ENCODE measurements at places on chromosomes 2 and 18. TPM values are rescaled to one million over a fixed set of nuclear protein-coding genes. Genes with fewer than 3 reads are reported as not detected.
A peak's percentile ranks its signal among the peaks of the same experiment; 100 is the strongest.

Gene FBXO15
- polyA plus RNA-seq, result 0.35 TPM

Gene ABHD1
- polyA plus RNA-seq, result 0.54 TPM

Gene UNC80
- 0.02 TPM for polyA plus RNA-seq

Gene KIF5C
- 0.06 TPM for polyA plus RNA-seq

DNA sequence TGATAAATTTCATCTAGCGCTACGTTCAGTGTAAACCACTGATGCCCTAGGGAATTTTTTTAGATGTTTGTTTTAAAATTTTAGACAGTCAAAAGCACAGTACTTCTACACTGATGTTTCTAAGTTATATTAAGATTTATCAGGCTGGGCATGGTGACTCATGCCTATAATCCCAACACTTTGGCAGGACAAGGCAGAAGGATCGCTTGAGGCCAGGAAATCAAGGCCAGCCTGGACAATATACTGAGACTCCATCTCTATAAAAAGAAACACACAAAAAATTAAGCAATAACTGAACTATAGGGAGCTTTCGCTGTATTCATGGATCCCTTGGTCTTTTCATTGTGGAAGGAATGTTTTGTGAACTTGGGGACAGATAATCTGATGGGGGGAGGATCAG, 50.6 kb upstream of the MAPRE2 start:
- no peak overlapping the region for H3K27ac ChIP-seq
- no peaks in the 10 kb centered on the region for H3K36me3 ChIP-seq
- H3K4me1 ChIP-seq, result no peaks in the 10 kb centered on the region
- H3K27me3 ChIP-seq, result no peaks in the 10 kb centered on the region

DNA sequence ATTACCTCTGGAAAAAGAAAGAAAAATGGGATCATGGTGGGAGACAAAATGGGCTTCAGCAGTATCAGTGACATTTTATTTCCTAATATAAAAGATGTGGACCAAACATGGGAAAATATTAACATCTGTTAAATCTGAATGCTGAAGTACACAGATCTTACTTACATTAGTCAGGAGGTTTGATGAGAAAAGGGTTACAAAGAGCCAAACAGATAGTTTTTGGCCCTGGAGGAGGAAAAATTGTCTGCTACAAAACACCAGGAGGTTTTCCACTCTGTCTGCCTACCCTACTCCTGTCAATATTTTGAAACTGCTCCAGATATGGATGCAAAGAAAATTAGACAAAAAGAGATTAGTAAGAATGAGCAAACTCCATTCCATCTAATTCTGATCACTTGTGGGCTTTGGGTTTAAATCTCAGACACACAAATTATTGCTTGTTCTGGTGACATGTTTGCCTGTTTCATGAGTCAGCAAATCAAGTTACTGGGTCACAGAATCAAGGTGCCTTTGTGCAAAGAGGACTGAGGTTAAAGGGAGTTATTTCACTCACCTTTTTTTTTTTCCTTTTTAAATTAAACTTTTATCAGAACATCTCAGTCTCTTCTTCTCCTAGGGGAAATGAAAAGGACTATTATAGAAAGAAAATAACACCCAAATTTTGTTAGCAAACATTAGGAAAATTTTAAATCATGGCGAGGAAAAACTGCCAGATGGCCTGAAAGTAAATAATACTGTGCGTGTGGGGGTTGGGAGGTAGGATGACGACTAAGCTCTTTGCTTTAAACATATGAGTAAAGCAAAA, 87.0 kb upstream of the SPATS2L start:
- no peak overlapping the region for H3K4me3 ChIP-seq
- H3K27me3 ChIP-seq, result no peaks in the 10 kb centered on the region
- H3K36me3 ChIP-seq, result no peaks in the 10 kb centered on the region
- no peak for DNase-seq
- peak overlapping the region; percentile 84 for H3K27ac ChIP-seq
- peaks cover 56% of the 10 kb centered on the region for H3K4me1 ChIP-seq

DNA sequence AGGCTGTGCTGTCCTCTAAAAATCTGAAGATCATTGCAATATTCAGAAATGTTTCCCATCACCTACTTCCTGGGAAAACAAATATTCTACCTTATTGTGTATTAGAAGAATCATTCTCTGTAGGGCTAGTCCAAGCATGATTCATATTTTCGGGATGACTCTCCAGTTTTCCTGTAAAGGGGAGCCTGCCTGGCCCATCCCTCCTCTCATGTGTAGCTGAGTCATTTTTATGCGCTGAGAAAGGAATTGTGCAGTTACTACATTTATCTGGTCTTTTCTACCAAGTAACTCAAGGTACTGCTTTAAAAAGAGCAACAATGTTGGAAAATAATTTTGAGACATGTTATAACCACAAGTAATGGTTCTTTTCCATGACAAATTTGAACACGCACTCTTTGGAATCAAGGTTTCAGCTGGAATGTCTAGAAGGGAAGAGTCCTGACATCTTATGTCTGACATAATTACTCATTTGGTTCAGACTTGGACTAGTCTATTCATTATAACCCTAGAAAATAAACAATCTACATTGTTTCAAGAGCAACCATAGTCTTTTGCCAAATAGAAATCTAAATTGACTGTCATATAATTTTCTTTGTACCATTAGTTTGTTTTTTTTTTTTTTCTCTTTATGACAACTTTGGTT, 6.6 kb downstream of the DSG3 start:
- H3K27ac ChIP-seq, result no peak overlapping the region
- no peaks in the 10 kb centered on the region for H3K27me3 ChIP-seq
- H3K4me3 ChIP-seq, result no peak overlapping the region
- DNase-seq, result no peak
- H3K36me3 ChIP-seq, result no peaks in the 10 kb centered on the region
- no peaks in the 10 kb centered on the region for H3K4me1 ChIP-seq

DNA sequence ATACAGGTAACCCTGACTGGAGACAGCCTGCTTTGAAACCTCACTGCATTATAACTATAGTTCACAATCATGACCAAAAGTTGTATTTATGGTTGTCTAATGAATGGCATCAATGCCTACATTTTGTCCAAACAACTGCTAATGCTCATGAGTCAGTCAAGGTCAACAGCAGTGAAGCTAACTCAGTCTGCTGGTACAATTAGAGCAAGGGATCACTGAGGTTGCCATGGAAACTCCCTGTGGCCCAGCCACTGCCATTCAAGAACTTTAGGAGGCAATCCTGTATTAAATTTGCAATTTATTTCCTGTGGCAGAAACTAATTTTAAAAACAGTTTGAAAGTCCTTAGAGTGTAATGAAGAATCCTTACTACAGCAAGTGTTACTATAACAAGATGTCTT, 185.1 kb upstream of the SMAD7 start:
- DNase-seq, result no peak
- H3K36me3 ChIP-seq, result no peaks in the 10 kb centered on the region
- no peaks in the 10 kb centered on the region for H3K27me3 ChIP-seq
- no peaks in the 10 kb centered on the region for H3K4me1 ChIP-seq

DNA sequence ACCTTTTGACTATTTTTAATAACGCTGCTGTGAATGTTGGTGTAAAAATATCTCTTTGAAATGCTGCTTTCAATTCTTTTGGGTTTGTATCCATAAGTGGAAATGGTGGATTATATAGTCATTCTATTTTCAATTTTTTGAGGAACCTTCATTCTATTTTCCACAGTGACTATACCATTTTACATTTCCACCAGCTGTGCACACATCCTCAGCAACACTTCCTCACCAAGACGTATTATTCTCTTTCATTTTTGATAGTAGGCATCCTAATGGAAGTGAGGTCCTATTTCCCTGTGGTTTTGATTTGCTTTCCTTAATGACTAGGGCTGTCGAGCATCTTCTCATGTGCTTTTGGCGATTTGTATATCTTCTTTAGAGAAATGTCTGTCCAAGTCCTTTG, 14.8 kb downstream of the CASP10 start:
- H3K4me3 ChIP-seq, result no peak overlapping the region
- no peak for DNase-seq
- no peak overlapping the region for H3K27ac ChIP-seq
- peaks cover 4% of the 10 kb centered on the region for H3K36me3 ChIP-seq
- H3K4me1 ChIP-seq, result no peaks in the 10 kb centered on the region

Gene TXNDC9
- polyA plus RNA-seq, result 17.6 TPM

DNA sequence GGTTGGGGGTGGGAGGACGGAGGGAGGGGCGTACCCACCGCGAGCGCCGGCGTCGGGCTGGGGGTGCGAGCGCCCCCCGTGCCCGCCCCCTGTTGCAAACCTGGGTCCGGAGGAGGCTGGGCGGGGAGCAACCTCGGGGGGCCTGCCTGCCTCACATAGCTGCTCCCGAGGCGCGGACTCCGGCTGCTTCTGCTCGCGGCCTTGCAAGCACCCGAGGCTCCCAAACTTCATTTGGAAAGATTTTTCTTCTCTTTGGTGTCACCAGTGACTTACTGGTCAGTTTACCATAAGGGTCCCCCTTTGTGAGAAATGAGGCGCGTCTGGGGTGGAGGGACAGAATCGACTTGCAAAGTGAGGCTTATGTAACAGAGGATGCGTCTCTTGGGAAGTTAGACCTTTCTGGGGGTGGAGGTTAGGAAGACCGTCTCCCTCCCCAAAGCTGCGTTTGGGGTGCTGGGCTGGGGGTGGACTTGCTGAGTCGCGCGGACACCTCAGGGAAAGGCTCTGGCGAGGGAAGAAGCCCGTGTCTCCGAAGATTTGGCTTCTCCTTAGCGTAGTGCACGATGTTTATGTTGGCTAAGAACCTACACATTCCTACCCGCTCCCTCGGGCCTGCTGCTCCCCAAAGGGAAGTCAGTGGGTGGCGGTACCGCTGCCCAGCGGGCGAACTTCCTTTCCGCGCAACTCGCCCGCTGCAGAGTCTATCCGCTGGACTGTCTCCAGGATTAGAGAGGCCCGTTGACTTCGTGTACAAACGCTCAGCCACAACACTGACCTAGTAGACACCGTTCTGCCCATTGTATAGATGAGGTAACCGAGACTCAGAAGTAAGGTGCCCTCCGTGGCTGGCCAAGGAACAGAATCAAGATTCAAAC, 559 bp downstream of the TMEM37 start:
- peak overlapping the region; percentile 76 for H3K27ac ChIP-seq
- no peaks in the 10 kb centered on the region for H3K27me3 ChIP-seq
- peak overlapping the region; percentile 89 for H3K4me3 ChIP-seq
- H3K36me3 ChIP-seq, result peaks cover 5% of the 10 kb centered on the region

GRCh38 chr2:239674101-239674980, 273.5 kb upstream of the HDAC4 start:
- no peaks in the 10 kb centered on the region for H3K4me1 ChIP-seq
- H3K4me3 ChIP-seq, result no peak overlapping the region
- H3K27me3 ChIP-seq, result no peaks in the 10 kb centered on the region

DNA sequence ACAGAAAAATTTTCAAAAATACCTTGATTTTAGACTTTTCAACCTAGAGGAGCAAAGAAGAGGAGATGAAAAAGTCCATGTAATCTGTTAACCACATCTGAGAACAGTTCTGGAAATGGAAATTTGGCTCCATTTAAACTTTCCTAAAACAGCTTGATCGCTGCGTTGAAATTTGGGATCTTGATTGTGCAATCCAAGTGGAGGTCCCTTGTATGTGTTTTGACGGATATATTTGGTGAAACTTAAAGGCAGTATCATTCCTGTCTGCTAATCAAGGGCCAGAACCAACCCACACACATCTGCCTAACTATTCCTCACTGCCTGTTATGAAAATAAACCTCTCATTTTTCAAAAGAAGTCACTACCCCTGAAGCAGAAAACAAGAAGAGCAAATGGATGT, 46.6 kb downstream of the SPATS2L start:
- H3K36me3 ChIP-seq, result no peaks in the 10 kb centered on the region
- no peak for DNase-seq
- H3K27ac ChIP-seq, result no peak overlapping the region
- H3K4me3 ChIP-seq, result no peak overlapping the region
- no peaks in the 10 kb centered on the region for H3K27me3 ChIP-seq
- H3K4me1 ChIP-seq, result peaks cover 12% of the 10 kb centered on the region

- H3K27ac ChIP-seq, result no peak overlapping the region
- H3K4me1 ChIP-seq, result no peaks in the 10 kb centered on the region
- DNase-seq, result no peak
- no peak overlapping the region for H3K4me3 ChIP-seq
- H3K36me3 ChIP-seq, result no peaks in the 10 kb centered on the region
Measured at GRCh38 chr18:27942706-27943105, 234.2 kb downstream of the CDH2 start.

Gene HAUS1
- 5.6 TPM for polyA plus RNA-seq

Gene LCT
- not detected for polyA plus RNA-seq

- no peak overlapping the region for H3K27ac ChIP-seq
- no peak overlapping the region for H3K4me3 ChIP-seq
Measured at GRCh38 chr2:100980046-100980445, 22.0 kb upstream of the RPL31 start.

GRCh38 chr2:173195100-173195499, 119.5 kb downstream of the MAP3K20 start:
- no peaks in the 10 kb centered on the region for H3K4me1 ChIP-seq
- DNase-seq, result no peak
- no peak overlapping the region for H3K4me3 ChIP-seq
- no peak overlapping the region for H3K27ac ChIP-seq
- H3K27me3 ChIP-seq, result no peaks in the 10 kb centered on the region

- no peaks in the 10 kb centered on the region for H3K27me3 ChIP-seq
- no peaks in the 10 kb centered on the region for H3K36me3 ChIP-seq
- no peak overlapping the region for H3K4me3 ChIP-seq
- no peak overlapping the region for H3K27ac ChIP-seq
Measured at GRCh38 chr2:190465060-190465459, 56.9 kb downstream of the MFSD6 start.

DNA sequence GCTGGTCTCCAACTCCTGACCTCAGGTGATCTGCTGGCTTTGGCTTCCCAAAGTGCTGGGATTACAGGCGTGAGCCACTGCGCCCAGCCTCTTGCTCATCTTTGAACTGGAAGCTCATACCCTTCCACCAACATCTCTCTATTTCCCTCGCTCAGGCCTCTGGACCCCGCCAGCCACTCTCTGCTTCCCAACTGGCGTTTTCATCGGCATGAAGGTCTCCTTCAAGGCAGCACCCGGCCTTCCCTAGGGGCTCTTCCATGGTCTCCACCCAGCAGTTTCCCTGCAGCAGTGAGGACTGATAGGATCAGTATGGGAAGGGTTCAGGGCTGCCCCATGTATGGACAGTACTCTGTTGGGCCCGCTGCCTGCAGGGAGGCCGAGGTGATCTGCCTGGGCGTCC, 65.8 kb upstream of the HS6ST1 start:
- no peaks in the 10 kb centered on the region for H3K27me3 ChIP-seq
- H3K36me3 ChIP-seq, result no peaks in the 10 kb centered on the region
- H3K4me1 ChIP-seq, result no peaks in the 10 kb centered on the region
- no peak overlapping the region for H3K27ac ChIP-seq
- no peak for DNase-seq
- no peak overlapping the region for H3K4me3 ChIP-seq

Gene RAB6C
- polyA plus RNA-seq, result 0.02 TPM

- H3K4me3 ChIP-seq, result no peak overlapping the region
- no peaks in the 10 kb centered on the region for H3K4me1 ChIP-seq
- H3K27me3 ChIP-seq, result no peaks in the 10 kb centered on the region
- no peak for DNase-seq
- H3K27ac ChIP-seq, result no peak overlapping the region
- H3K36me3 ChIP-seq, result peaks cover 2% of the 10 kb centered on the region
Measured at GRCh38 chr2:70144443-70145143, 46.2 kb downstream of the C2orf42 start.

DNA sequence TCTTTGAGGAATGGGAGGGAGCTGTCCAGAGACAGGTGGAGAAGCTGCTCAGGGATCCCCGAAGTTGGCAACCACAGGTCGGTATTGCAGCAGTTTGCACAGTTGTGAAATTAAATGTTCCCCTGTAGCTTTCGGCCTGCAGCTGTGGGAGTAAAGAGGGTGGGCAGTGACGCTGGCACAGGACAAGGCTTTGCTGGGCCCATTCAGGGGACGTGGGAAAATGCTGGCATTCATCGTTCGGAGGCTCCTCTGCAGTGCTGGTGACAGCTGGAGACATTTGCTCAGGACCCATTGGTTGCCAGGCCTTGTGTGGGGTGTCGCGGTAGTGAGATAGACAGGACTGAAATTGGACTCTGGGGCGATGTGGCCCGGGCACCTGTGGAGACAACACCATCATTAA, 173.7 kb downstream of the MYCN start:
- no peak overlapping the region for H3K27ac ChIP-seq
- DNase-seq, result no peak
- H3K4me1 ChIP-seq, result peaks cover 3% of the 10 kb centered on the region
- no peak overlapping the region for H3K4me3 ChIP-seq
- H3K27me3 ChIP-seq, result no peaks in the 10 kb centered on the region

All from liver (tissue), 10 donors.